ENCODE measurements at places on chromosomes 16 and 17. TPM values are rescaled to one million over a fixed set of nuclear protein-coding genes. Genes with fewer than 3 reads are reported as not detected.

TTYH2 gene
- total RNA-seq: 2.1 TPM

NUDT16L1 gene
- total RNA-seq: 19.6 TPM

TMEM238L gene
- total RNA-seq: not detected

ITGAX gene
- 1.3 TPM for total RNA-seq

USP31 gene
- total RNA-seq: 10.1 TPM

CCT6B gene
- total RNA-seq: 1.9 TPM

ZNF18 gene
- 4.9 TPM for total RNA-seq

CORO1A gene
- total RNA-seq: 3.7 TPM

GNG13 gene
- total RNA-seq: not detected

PRR29 gene
- total RNA-seq: 0.52 TPM

IL21R gene
- 0.22 TPM for total RNA-seq

ODAD4 gene
- total RNA-seq: 1.4 TPM

NHLRC4 gene
- total RNA-seq: 0.21 TPM

CMTM2 gene
- total RNA-seq: not detected

EVI2A gene
- not detected for total RNA-seq

PLD2 gene
- 25.1 TPM for total RNA-seq

CCL2 gene
- total RNA-seq: 69.5 TPM

KRT32 gene
- not detected for total RNA-seq

CBX8 gene
- total RNA-seq: 20.9 TPM

EPX gene
- not detected for total RNA-seq

SPAG5 gene
- total RNA-seq: 77.8 TPM

CDRT15 gene
- total RNA-seq: not detected

DUSP3 gene
- total RNA-seq: 62.4 TPM

TNFSF12 gene
- total RNA-seq: 8.4 TPM

RUNDC3A gene
- 0.69 TPM for total RNA-seq

CCL16 gene
- not detected for total RNA-seq

ATP2A1 gene
- total RNA-seq: 2.6 TPM

PRDM7 gene
- 0.03 TPM for total RNA-seq

PRCD gene
- total RNA-seq: not detected

IKZF3 gene
- total RNA-seq: not detected

KRTAP2-4 gene
- not detected for total RNA-seq

CIBAR2 gene
- not detected for total RNA-seq

TXNDC11 gene
- total RNA-seq: 37.7 TPM

CDH5 gene
- total RNA-seq: 0.28 TPM

CAPNS2 gene
- not detected for total RNA-seq

CYTH1 gene
- 42.2 TPM for total RNA-seq

TNFSF13 gene
- total RNA-seq: 0.94 TPM

MYOCD gene
- total RNA-seq: 3.0 TPM

CA7 gene
- not detected for total RNA-seq

RNU2-1 gene
- total RNA-seq: not detected

VTN gene
- 19.3 TPM for total RNA-seq

AURKB gene
- total RNA-seq: 173 TPM

ERI2 gene
- total RNA-seq: 16.3 TPM

TBC1D3G gene
- total RNA-seq: not detected

CDRT4 gene
- 0.66 TPM for total RNA-seq

SLC16A11 gene
- total RNA-seq: not detected

DNAH3 gene
- total RNA-seq: 0.06 TPM

KCNH6 gene
- total RNA-seq: not detected

ITGAL gene
- 0.12 TPM for total RNA-seq

PAGR1 gene
- 51.9 TPM for total RNA-seq

TPSD1 gene
- not detected for total RNA-seq

KAT2A gene
- 52.1 TPM for total RNA-seq

SDK2 gene
- 0.56 TPM for total RNA-seq

CD19 gene
- total RNA-seq: not detected

MT1F gene
- 12.9 TPM for total RNA-seq

DNAH17 gene
- total RNA-seq: 1.5 TPM

Measured in A549 treated with DMSO at 1 μM for 4 hours (cell line).